GM04503 (cell line): ENCODE measurements at places on chromosomes 1 and 21.

- DNase-seq = no peak
These were observed 380.7 kb downstream of the SEC16B start for GRCh38 chr1:177589166-177589565.

DNA sequence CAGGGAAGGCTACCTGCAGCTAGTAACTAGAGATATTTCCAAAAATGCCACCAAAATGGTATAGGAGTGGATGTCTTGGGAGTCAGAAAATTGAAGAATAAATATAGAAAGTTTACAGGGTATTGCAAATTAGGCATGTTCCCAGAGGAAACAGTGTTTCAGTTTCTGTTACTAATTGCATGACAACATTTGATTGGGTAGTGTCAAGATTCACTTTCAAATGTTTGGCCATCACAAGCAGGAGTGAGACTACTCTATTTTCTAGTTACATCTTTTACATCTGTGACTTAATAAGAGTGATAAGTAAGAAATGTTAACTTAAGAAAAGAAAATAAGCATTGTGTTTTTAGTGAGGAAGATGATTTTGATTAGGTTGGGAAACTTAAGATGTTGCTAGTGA lies 30.2 kb downstream of the AMY1C start:
- no peak for DNase-seq

GRCh38 chr1:47432071-47433036 lies 5.5 kb upstream of the FOXD2 start:
- no peak for DNase-seq

- DNase-seq = no peak
These were observed 13.7 kb downstream of the MEGF6 start for GRCh38 chr1:3597599-3597964.

DNA sequence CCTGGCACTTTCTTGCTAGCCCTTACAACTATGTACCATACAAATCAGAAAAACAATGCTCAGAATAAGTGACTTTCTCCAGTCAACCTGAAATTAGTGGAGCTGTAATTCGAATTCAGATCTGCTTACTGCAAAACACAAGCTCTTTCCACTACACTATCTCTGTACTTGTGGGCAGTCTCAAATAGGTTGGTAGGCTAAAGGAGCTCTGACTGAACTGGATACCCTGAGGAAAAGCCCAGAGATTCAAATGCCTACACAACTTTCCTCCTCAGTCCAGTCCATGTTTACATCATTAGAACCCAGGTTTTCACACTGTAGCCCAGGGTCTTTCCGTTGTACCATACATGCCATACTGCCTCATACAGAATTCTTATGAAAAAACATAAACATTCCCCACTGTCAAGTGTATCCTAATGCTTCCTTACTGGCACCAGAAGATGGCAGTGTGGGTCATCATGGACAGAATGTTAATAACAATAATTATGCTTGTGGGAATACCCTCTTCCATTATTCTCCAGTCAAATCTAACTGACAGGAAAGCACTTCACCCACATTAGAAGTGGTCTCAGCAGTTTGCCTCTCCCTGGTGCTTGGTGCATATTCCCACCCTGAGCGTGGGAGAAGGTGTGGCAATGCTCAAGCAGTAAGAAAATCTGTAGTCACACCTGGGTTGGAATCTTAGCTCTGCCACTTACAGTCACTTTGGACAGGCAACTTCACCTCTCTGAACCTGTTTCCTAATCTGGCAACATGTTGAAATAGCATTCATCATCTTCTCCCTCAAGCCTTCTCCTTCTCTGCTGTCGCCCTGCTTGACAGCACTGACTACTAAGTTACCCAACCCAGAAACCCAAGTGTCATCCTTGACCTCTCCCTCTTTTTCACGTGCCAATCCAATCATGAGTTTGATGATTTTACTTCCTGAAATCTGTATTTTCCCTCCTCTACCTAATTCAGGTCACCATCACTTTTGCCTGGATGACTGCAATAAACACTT lies 14.4 kb upstream of the ZFYVE9 start:
- DNase-seq = no peak

DNA sequence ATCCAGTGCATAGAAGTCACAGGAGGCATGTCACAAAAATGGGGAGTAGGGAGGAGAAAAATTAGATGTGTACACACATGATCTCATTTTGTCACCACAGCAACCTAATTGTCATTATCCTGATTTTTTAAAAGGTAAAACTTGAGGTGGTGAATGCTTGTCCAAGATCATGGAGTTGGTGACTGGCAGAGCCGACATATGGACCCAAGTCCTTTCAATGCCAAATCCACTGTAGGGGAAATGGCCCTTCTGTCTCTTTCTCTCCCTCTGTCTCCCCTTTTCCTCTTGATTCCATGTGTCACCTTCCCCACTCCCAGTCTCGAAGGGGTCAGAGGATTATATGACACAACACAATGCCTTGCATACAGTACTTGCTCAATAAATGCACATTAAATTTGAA lies 65.7 kb upstream of the JUN start:
- no peak for DNase-seq

DNA sequence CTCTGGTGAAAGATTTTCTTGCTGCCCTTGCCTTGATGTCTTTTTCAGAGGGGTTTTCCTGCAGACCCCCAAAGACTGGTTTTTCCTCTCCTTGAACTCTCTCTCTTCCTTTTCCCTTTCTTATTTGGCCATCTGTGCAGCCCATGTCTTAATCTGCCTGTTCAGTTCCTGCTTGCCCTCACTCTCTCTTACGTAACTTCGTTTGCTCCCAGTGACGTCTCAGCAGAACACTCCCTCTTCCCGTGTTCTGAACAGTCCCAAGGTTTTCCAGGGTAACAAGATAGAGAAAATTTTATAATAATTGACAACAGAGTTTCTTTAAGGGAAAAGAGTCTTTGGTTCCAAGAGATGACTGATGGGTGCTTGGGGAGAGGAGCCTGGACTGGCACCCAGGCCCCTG lies 109.1 kb upstream of the LMO4 start:
- no peak for DNase-seq

GRCh38 chr1:46798810-46799209 lies at the start of gene CYP4B1:
CYP4B1 (plus strand) TSS chr1:46799046; CDS start chr1:46799082, 36 bp downstream.
- DNase-seq = no peak

- DNase-seq = no peak
These were observed at the start of gene SLC22A15 for GRCh38 chr1:115976062-115976920. SLC22A15 (plus strand) TSS chr1:115976513; CDS start chr1:115976628, 115 bp downstream.

GRCh38 chr21:28642891-28643290 lies 349.8 kb downstream of the LTN1 start:
- no peak for DNase-seq

DNA sequence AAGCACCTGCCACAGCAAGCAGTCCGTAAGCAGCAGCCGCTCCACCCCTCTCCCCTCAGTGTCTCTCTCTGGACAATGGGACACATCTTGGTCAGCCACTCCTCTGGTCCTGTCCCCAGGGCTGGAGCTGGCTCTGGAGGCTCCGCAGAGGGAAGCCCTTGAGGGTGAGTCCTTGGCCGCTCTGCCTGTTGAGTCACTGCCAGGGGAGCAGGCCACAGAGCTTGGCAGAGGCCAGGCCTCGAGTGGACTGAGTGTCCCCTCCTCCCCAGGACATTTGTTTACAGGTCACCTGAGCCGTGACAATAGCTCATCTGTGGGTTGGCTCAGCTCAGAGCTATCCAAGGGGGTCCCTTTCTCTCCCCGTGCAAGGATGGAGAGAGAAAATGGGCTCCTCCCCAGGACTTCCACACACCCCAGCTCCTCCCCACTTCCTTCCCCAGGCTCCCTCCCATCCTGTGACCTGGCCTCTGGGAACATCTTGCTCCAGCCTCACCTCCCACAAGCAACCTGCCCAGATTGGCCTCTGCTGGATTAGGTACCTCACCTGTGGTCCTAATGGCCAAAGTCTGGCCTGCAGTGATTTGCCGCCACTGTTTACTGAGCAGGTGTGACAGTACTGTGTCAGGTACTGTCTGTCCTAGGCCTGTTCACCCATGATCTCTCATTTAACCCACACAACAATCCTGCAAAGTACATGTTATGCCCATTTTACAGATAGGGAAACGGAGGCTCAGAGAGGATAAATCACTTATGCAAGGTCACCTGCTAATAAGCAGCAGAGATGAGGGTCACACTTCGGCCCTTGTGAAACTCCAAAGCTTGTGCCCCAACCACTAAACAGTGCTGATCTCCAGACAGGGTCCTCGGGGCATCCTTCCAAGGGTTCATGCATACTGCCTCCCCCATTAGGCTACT lies 4.8 kb downstream of the FAM131C start:
- DNase-seq = no peak

GRCh38 chr1:163361123-163361934 lies 39.6 kb downstream of the NUF2 start:
- no peak for DNase-seq

- DNase-seq = no peak
These were observed 50.5 kb downstream of the MTF2 start for GRCh38 chr1:93129507-93130099.

GRCh38 chr1:182229451-182229850 lies 162.1 kb downstream of the GLUL start:
- no peak for DNase-seq

- DNase-seq = no peak
These were observed 34.6 kb upstream of the S100A7 start for GRCh38 chr1:153494976-153495535.

GRCh38 chr1:150178548-150178947 lies 28.8 kb downstream of the PLEKHO1 start:
- no peak for DNase-seq

GRCh38 chr21:14838400-14838799 lies 226.4 kb downstream of the NRIP1 start:
- no peak for DNase-seq

GRCh38 chr1:173406783-173407230 lies 70.3 kb upstream of the PRDX6 start:
- DNase-seq = no peak

- no peak for DNase-seq
These were observed 51.9 kb upstream of the SYNC start for GRCh38 chr1:32754317-32755097.

GRCh38 chr1:246428542-246429308 lies 78.4 kb downstream of the SMYD3 start:
- DNase-seq = peak; percentile 79

GRCh38 chr1:159171688-159172501 lies 480 bp downstream of the CADM3 start:
- DNase-seq = no peak

- no peak for DNase-seq
These were observed 74.6 kb downstream of the ZNF648 start for GRCh38 chr1:181986907-181987305.

GRCh38 chr1:154170547-154171222 lies 15.8 kb upstream of the NUP210L start:
- no peak for DNase-seq

DNA sequence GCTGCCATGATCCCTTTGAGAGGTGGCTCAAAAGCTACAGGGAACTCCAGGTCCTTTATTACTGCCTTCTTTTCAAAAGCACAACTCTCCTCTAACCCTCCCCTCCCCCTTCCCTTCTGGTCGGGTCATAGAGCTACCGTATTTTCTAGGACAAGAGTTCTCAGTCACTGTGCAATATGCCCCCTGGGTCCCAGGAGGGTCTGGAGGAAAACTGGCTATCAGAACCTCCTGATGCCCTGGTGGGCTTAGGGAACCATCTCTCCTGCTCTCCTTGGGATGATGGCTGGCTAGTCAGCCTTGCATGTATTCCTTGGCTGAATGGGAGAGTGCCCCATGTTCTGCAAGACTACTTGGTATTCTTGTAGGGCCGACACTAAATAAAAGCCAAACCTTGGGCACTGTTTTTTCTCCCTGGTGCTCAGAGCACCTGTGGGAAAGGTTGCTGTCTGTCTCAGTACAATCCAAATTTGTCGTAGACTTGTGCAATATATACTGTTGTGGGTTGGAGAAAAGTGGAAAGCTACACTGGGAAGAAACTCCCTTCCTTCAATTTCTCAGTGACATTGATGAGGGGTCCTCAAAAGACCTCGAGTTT lies 3.1 kb downstream of the BTG2 start:
- DNase-seq = no peak

GRCh38 chr1:117147856-117148588 lies 26.5 kb upstream of the TRIM45 start:
- DNase-seq = no peak

- peak; percentile 50 for DNase-seq
These were observed 82.1 kb downstream of the PRDM2 start for GRCh38 chr1:13781907-13782633.

DNA sequence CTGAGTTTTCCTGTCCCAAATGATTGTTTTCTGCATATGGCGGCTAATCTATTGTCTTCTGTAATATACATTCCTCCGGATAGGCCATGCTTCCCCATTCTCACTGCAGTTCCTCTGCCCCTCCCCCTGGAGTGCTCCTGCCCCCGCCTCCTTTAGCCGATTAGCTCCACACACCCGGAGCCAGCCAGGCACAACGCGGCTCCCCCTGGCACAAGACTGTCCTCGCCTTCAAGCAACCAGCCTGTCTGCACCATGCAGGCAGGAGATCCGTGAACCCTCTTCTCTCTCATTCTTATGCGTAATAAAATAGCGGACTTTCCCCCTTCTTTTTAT lies 18.0 kb downstream of the SERTAD4 start:
- no peak for DNase-seq

- no peak for DNase-seq
These were observed 50.1 kb downstream of the LAMC1 start for GRCh38 chr1:183073320-183073719.

DNA sequence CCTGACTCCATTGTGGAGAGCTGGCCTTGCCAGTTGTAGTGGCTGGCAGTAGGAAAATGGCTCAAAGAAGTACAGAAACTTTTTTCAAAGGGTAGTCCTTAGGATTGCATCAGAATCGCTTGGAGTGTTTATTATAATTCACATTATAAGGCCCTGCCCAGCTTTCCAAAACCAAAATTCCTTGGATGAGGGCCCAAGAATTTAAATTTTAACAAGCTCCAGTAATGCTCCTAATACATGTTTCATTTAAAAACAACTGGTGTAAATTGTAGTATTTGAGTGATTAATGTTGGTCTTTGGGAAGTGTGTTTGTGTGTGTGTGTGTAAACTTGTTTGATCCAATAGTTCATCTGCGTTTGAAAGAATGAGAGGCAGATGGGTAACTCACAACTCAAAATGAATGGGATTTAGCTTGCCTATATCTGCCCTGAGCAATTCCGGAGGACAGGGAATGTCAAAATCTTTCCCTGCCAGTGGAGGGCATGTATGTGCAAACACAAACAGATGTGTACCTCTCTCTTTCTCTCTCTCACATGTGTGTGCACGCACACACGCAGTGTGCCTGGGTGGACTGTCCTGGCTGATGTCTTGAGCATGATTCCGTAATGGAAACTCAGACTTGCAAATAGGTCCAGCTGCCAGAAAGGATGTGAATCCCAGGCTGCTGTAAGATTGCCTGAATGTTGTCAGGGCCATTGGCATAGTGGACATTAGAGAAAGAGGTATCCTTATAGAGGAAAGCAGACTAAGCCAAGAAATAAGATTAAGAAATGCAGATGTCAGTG lies 293.1 kb downstream of the LMX1A start:
- DNase-seq = peak; percentile 30

DNA sequence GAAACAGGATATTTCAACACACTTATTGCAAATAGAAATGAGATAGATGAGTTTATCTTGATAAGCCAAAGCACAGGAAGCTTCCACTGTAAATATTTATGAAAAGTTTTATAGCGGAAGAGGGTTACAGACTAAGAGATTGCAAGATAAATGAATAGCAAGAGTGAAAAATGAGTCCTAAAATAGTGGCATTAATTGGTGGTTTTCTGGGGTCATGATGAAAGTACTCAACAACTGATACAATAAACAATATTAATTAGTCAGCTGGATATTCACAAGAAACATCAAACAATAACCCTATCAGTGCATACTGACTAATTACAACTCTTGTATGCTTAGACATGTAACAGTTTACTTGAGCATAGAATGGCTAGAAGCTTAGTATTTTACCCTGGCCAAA lies 154.8 kb upstream of the CHODL start:
- DNase-seq = no peak

GRCh38 chr1:212221801-212222200 lies 63.4 kb upstream of the PPP2R5A start:
- DNase-seq = no peak
